ENCODE measurements at places on chromosomes 3 and 15.

DNA sequence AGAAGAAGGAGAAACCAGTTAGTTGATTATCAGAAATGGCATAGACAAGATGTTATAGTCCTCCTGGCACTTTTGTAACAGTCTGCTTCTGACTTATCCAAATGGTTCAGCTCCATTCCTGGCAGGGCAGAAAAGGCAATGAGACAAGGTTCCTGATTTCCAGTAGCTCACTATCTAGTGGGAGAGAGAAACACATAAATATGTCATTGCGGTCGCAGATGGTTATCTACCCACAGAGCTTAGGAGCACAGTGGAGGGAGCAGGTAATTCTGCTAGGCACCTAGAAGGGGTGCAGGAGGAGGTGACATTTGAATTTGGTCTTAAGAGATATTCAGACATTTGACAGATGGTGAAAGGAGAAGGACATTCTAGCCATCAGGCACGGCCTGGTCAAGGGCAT, 78.1 kb downstream of the TAMM41 start:
- no peak for DNase-seq

GRCh38 chr3:156859578-156859977, 33.4 kb downstream of the LEKR1 start:
- no peak for DNase-seq

GRCh38 chr3:29410660-29411405, 130.0 kb downstream of the RBMS3 start:
- DNase-seq, result no peak

DNA sequence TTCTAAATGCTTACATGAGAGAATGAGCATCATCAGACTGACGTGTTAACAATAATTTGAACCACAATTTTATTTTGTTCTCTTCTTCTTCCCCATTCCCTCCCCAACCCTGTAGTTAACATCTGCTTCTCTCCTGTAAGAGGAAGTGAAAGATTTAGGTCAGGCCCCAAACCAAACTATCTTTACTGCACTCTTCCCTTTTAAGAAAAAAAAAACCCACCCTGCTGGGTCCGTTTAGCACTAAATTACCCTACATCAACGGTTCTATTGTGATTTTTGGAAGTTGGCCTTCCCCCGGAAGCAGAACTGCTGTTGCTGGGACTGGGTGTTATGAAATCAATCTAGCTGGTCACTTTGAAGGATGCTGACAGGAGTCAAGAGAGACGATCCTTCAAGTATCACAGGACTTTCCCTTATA, 49.4 kb downstream of the NFKBIZ start:
- DNase-seq, result no peak

GRCh38 chr3:157088601-157089454, 71.1 kb downstream of the CCNL1 start:
- peak; percentile 96 for DNase-seq

DNA sequence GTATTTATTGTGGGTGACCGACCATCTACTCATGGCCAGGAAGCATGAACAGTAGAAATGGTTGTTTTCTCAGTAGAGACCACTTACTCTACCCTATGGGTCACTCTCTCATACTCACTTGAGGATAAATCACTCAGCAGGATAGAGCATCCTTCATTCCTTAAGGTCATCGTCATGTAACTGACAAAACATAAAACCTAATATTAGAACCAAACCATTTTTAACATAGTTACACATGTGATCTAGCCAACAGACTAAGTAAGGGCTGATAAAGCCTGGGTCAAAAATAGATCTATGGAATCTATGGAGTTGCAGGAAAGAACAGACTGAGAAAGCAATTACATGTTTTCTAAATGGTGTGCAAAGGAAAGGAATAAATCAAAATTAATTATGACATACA, 769.1 kb downstream of the NTRK3 start:
- no peak for DNase-seq

DNA sequence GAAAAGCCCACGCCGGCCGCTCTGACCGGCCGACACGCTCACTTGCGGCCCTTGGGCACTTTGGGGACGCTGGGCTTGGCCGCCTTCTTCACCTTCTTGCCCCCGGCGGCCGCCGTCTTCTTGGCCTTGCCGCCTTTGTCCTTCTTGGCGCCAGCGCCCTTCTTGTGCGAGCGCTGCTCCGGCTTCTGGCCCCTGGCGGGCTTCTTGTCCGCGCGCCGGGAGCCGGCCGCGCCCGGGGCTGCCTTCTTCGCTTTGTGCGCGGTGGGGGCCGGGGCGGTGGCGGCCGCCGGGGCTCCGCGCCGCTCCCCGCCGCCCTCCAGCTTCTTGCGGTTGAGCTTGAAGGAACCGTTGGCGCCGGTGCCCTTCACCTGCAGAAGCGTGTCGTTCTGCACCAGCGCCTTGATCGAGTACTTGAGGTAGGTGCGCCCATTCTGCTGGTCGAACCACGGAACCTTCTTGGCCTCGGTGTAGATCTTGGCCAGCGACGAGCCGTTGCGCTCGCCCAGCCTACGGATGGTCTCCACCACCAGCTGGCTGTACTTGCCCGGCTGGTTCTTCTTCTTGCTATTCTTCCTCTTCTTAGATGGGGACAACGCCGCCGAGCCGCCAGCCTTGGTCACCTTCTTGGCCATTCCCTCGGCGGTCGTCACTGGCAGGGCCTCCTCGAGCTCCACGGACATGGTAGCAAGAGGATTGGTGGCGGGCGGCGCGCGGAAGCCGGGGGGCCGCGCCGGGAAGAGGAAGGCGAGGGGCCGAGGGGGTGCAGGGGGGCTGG, 36.7 kb downstream of the HMCES start:
- DNase-seq, result no peak

DNA sequence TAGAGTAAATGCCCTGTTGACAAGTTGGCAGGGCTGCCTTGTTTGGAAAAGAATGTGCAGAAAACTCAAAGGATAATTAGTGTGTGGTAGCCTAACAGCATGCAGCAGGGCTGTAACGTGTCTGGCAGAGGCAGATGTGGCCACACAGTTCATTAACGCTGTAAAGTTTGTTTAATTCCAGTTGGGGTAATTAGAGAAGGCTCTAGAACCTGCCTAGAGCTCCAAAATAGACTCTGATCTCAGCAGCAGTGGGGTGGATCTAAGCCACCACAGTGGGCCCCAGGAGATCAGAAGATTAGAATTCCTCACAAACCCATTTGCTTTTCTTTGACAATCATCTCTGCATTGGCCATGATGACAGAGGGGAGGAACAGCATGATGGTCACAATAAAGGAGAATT, 65.1 kb upstream of the LEKR1 start:
- DNase-seq, result no peak

DNA sequence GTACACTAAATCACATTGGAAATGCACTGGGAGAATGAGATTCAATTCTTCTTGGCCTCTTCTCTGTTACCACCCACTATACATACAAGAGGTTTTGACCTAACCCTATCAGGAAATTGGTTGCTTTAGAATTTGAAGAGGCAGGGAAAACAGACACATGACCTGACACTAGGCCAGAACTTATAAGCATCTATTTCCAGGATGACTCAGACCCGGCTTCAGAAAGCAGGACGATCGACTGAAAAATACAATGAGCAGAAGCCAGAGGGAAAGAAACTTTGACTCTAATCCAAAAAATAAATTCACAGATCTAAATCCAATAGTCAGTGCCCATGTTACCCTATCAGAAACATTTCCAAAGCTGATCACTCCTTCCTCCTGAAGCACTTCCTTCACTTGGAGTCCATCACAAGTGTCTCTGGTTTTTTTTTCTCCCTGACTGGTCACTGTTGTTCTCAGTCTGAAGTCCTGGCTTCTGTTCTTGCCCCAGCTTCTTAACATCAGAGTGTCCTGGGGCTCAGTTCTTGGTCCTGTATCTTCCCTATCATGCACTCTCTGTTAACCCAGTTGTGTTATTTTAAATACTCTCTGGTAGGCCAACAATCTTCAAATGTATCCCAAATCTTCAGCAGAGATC, 133.6 kb downstream of the P2RY1 start:
- DNase-seq, result no peak

GRCh38 chr3:175278680-175279079, 419.5 kb downstream of the NAALADL2 start:
- no peak for DNase-seq

DNA sequence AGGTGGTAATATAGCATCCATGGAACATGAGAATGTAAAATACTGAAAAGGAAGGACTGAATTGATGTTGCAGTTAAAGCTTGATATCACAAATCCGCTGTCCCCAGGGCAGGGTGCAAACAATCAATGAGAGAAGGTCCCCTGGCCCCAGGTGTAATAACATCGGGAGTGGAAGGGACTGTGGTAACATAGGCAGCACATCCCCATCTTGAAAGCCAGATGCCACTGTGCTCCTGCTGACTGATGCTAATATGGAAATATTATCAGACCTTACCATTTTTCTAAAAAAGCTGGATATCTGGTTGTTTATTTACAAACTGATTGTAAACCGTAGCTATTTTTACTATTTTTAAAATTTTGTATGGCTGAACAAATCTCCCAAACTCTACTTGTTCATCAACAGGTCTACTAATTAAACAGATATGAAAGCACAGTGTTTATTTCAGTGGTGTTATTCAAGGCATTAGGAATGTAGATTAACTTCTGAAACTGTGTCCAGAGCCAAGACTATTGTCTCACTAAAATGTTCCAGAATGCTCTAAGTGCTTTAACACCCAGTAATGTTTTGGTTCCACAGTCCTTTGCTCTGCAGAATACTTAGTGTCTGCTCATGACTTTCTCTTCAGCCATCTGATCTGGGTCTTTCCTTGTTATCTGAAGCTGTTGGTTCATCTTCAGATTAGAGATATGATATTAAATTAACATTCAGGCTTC, 386.0 kb upstream of the RARB start:
- no peak for DNase-seq

GRCh38 chr15:75891895-75892294, 11.8 kb upstream of the FBXO22 start:
- no peak for DNase-seq

DNA sequence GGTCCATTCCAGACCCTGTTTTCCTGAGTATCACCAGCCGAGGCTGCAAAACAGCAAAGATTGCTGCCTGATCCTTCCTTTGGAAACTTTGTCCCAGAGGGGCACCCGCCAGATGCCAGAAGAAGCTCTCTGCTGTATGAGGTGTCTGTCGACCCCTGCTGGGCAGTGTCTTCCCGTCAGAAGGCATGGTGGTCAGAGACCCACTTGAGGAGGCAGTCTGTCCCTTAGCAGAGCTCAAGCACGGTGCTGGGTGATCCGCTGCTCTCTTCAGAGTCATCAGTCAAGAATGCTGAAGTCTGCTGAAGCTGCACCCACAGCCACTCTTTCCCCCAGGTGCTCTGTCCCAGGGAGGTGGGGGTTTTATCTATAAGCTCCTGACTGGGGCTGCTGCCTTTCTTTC, 1121.2 kb downstream of the NSUN3 start:
- no peak for DNase-seq

GRCh38 chr3:5143464-5143863, 21.4 kb downstream of the ARL8B start:
- no peak for DNase-seq

GRCh38 chr15:29698030-29698701, 124.1 kb downstream of the TJP1 start:
- DNase-seq, result no peak

DNA sequence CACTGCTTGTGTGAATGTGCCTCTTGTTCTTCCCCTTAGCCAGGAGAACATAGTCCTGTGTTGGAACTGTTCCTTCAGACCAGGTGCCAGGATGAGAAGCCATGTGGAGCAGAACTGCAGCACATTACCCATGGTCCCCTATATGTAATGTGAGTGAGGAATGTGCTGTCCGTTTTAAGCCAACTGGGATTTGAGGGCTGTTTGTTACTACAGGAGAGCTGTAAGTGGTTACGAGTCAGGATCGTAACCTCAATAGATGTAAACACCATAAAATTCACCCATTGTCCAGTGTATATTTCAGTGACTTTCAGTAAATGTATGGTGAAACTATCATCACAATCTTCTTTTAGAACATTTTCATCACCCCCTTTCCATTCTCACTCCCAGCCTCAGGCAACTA, 10.1 kb upstream of the SCAP start:
- no peak for DNase-seq

DNA sequence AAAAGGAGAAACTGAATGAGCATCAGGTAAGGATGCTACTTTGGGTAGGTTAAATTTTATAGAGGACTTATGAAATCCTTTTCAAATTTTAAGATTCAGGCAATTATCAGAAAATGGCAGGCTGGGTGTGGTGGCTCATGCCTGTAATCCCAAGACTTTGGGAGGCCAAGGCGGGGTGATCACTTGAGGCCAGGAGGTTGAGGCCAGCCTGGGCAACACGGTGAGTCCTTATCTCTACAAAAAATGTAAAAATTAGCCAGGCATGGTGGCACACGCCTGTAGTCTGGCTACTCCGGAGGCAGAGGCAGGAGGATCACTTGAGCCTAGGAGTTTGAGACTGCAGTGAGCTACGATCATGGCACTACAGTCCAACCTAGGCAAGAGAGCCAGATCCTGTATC, 23.1 kb downstream of the DCUN1D1 start:
- DNase-seq, result no peak

DNA sequence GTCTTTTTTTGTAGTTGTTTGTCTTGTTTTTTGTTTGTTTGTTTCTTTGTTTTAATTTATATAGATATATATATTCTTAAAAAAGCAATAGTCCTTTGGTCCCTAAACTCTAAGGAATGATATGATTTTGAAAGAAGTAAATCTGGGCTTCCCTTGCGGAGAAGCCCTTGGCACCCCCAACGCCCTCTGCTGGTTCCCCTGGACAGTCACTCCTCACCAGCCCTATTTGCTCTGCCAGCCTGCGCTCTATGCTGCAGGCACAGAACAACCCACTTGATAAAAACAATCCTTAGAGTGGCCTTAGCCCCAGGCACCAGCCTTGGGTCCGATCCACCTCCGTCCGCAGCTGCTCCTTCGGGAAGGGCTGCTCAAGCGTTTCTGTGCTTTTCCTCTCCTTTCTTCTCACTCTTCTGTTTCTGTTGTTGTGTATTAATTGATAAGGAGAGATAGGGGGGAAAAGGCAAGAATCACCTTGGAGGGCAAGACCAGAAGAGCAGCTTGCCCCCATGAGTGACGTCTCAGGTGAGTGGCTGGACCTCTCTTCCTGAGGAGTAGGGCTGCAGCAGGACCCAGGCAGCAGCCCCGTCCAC, 13.7 kb upstream of the PARP6 start:
- peak; percentile 68 for DNase-seq

GRCh38 chr3:134462331-134462941, 23.3 kb downstream of the ANAPC13 start:
- no peak for DNase-seq

DNA sequence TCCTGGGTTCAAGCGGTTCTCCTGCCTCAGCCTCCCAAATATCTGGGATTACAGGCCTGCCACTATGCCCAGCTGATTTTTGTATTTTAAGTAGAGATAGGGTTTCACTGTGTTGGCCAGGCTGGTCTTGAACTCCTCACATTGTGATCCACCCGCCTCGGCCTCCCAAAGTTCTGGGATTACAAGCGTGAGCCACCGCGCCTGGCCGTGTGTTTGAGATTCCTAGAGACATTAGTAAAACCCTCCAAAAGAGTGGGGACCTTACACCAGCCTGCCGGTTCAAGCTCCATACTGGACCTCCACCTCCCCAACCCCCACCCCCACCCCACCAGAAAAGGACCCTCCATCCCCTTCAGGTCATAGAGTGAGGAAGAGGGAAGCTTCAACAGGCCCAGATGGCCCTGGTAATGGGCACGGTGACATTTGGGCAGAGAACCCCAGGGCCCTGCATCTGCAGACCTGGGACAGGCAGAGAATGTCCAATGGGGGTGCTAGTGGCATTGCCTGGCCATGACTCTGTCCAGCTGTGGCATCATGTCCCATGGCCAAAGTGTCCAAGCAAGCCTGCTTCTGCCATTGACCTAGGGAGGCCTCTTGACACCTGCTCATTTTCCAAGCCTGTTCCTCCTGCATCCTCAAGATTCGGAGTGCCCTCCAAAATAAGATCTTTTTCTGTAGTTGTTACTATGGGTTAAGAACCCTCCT, 108.9 kb upstream of the KLF13 start:
- no peak for DNase-seq
